HS-5 (cell line): ENCODE measurements at places on chromosomes 16 and 17.

- no peak for DNase-seq
Observed at GRCh38 chr16:47660540-47660939, 199.4 kb downstream of the PHKB start.

GRCh38 chr17:70483624-70484023 lies 314.3 kb downstream of the KCNJ2 start:
- DNase-seq: no peak

DNA sequence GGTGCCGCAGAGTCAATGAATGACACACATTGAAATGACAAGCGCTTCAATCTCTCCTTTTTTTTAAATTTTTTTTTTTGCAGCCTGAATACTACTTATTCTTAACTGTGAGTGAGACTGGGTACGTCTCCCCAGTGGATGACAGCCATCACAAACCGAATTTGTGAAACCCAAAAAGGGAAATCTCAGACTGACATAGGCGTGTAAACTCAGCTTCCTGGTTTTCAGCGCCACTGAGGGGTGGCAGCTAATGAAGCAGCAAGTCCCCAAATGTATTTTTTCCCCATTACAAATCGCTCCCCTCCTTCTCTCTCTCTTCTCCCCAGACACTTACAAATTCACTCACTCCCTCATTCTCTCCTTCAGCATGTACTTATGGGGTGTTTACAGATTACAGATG lies 196.0 kb downstream of the MAF start:
- DNase-seq: no peak

DNA sequence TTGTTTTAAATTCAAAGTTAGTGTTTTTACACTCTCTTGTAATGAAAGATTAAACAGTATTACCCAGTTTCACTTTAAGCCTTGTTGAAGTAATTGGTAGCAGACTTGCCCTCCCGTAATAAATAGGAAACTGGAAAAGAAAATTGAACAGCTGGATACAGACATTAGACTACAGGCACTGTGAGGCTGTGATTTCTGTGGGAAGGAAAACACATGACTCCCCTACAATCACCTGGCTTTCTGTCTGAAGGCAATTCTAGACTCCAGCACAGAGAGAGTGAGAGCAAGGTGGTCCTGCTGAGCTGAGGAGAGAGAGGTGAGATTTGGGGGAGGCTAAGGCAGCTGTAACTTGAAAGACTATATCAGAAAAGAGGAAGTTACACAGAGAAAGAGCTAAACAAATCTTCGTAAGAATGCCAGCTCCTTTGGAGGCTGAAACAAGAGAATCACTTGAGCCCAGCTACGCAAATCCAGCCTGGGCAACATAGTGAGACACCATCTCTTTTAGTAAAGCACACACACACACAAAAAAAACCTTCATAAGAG lies 57.8 kb upstream of the CDYL2 start:
- DNase-seq: no peak

DNA sequence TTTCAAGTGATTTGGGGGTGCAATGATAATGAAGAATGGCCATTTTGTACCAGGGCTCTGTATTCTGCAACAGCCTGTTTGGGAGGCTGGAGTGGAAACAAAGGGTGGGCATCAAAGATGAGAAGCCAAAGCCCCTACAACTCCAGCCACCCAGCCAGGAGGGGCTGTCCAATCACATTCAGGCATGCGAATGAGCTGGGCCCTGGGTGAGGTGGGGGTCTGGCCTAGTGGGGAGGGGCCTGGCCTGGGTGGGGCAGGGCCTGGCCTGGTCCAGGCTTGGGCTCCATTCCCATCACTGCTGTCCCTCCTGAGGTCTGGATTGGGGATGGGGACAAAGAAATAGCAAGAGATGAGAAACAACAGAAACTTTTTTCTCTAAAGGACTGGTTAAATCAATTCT lies 6.4 kb downstream of the AOC3 start:
- no peak for DNase-seq

GRCh38 chr16:29649588-29650494 lies 13.2 kb upstream of the SPN start:
- DNase-seq: no peak

- DNase-seq: no peak
Observed at GRCh38 chr16:50598256-50598894, 50.2 kb downstream of the NKD1 start.

GRCh38 chr16:55515111-55515510 lies 6.2 kb downstream of the LPCAT2 start:
- DNase-seq: no peak

DNA sequence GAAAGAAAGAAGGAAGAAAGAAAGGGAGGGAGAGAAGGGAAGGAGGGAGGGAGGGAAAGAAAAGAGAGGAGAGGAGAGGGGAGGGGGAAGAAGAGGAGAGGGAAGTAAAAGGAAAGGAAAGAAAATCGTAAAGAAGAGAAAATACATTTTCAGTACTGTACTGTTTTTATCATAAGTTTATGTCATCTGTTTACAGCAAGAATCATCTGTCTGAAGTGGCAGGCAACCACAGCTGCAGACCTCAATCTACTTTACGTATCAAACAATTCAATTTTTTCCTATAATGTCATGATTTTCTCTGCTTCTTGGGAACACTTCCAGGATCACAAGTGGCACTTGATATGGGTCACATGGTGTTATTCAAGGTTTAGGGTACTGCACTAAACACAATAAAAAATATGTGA lies 58.3 kb downstream of the USP32 start:
- DNase-seq: no peak

GRCh38 chr16:67761924-67762323 lies 42.8 kb upstream of the GFOD2 start:
- no peak for DNase-seq

GRCh38 chr17:1720856-1721386 lies 3.6 kb upstream of the WDR81 start:
- DNase-seq: no peak

- no peak for DNase-seq
Observed at GRCh38 chr17:45718791-45719190, 65.3 kb upstream of the CRHR1 start.

GRCh38 chr17:43367737-43368242 lies 31.0 kb upstream of the ARL4D start:
- DNase-seq: peak; percentile 88

- DNase-seq: no peak
Observed at GRCh38 chr16:19710191-19710908, 7.7 kb downstream of the KNOP1 start.

DNA sequence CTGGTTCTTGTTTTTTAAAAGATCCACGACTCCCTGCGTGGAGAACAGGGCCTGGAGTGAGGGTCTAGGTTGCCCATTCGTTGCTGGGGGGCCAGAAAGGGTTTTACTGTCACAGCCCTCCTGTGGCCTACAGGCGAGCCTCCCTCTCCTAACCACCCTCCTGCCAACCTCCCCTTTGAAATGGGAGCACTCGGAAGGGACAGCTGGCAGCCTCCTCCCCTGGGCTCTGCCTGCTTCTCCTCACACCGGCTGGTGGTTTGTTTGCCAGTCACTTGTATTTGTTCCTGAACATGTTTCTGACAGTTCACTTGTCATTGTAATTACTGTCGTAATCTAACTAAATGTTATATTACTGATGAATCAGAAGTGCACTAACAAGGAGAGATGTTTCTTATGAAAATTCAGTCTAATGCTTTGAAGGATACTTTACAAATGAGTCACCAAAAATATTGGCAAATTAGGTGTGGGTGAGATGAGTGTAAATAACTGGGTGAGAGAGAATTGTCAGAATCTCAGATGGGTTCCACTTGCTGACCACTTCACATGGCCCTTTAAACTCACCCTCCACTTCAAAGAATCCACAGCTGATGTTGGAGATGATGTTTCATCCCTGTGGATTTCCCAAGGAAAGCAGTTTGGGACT lies 2.7 kb upstream of the SPPL2C start:
- DNase-seq: no peak

DNA sequence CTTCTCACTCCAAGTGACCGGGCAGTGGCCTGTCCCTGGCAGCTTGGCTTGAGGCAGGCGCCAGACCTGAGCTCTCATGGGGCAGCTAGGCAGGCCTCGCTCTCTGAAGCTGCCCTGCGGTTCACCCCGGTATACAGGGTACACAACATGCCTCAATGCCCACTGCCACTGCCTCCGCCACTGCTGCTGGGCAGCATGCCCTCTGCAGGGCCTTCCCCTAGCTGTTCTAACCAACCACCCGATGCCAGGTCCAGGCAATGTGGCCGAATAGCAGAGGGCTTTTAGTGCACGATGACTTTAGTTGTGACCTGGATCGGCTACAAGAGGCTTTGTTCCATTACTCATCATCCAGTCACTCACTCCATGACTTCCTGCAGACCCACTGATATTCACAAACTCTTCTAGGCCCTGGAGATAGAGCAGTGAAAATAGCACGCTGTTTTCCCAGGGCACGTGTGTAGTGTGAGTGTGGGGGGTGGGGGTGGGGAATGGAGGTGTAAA lies 19.7 kb downstream of the CDC42EP4 start:
- DNase-seq: peak; percentile 61

DNA sequence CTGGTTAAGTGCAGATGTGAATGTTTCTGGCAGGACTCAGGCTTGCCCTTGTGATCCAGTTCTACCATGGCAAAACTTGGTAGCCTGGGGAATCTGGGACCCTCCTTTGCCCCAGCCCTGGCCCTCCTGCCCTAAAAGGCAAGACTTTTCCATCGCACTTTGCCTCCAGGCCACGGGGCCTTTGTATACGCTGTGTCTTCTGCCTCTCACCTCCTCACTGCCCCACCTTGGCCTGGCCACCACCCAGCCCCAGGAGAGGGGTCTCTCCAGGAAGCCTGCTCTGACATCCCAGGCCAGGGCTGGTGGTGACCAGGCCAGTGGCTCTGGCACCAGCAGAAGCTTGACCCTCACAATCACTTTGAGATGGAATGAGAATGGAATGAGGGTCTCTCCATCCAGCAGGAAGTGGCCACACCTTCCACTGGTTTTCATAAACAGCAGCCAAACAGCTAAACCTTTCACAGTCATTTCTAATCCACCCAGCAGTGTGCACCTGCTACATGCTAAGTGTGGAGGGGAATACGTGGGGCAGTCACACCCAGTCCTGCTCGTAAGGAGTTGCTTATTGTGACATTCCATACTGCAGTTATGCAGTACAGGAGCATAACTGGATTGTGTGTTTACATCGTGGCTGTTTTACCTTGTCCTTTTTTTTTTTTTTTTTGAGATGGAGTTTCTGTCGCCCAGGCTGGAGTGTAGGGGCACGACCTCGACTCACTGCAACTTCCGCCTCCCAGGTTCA lies 1.6 kb upstream of the MRPL38 start:
- DNase-seq: no peak

DNA sequence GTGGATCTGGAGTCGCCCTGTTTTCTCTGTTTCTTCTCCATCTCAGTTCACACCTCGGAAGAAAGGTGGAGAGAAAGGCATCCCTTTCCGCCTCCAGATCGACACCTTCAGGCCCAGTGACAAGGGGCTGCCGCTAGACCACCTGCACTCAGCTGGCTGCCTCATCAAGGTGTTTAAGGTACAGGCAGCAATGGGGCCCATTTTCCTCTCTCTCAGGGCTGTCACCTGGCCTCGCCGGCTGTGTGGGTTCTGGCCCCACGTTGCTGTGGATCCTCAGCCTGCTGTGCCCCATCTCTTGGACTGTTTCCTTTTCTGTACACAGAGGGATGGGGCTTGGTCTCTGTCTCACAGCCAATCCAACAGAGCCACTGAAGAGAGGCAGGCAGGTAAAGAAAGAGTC lies 17.4 kb upstream of the STAC2 start:
- no peak for DNase-seq

GRCh38 chr17:42632949-42633444 lies 23.5 kb downstream of the TUBG1 start:
- no peak for DNase-seq

GRCh38 chr17:82956146-82956725 lies 116.4 kb upstream of the ZNF750 start:
- DNase-seq: no peak

DNA sequence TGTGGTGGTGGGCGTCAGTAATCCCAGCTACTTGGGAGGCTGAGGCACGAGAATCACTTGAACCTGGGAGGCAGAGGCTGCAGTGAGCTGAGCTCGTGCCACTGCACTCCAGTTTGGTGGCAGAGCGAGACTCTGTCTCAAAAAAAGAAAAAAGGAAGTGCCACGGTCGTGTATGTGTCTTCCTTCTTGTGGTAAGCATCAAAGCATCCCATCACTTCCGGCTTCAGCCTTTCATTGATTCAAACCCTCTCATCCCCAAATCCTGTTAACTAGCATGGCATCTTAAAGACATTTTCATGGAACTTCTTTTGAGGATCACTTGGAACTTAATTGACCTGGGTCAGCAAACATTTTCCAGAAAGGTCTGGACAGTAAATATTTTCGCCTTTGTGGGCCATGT lies 126.2 kb downstream of the CPPED1 start:
- DNase-seq: no peak
